ENCODE measurements at places on chromosomes 11 and 22. TPM values are rescaled to one million over a fixed set of nuclear protein-coding genes. Genes with fewer than 3 reads are reported as not detected.

ZBTB3 gene
- 1.3 TPM for total RNA-seq

CASP1 gene
- 0.47 TPM for total RNA-seq

OR5P2 gene
- total RNA-seq = not detected

IGLL5 gene
- not detected for total RNA-seq

P4HA3 gene
- total RNA-seq = 48.3 TPM

PGR gene
- 0.01 TPM for total RNA-seq

KCNE3 gene
- not detected for total RNA-seq

NAALADL1 gene
- total RNA-seq = not detected

PGA4 gene
- total RNA-seq = not detected

Measured in A549 treated with Hydrocortisone at 1 μM for 4 hours (cell line).